OCI-M1 (cell line): ENCODE measurements at places on chromosomes 12 and 14.

GRCh38 chr14:69252851-69253250, 7.1 kb upstream of the GALNT16 start:
- no peak for DNase-seq

DNA sequence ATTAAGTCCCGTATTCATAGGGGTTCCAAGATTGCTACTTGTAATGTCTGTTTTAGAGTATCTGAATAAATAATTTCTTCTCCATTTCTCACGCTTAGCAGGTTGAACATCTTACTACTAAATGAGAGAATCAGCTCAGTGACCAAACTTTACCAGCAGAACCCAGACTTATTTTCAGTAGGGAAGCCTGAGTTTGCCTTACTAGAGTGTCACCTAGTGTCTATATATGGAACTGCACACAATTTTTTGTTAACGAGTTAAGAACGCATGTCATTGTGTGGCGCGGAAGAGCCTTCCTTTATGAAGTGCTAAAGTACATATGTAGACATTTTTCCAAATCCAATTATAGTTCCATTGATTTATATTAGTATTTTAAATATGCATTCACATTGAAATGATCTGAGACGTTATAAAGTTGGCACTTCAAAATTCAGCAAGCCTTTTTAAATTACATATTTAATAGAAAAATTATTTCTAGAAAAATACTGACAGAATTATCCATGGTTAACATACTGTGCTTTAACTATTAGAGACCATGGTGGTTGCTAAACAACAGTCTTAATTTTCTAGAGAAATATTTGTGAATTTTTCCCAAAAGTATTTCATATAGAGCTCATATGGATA, 88.3 kb downstream of the RPS29 start:
- peak; percentile 77 for DNase-seq

GRCh38 chr14:30445011-30445793, 113.8 kb upstream of the G2E3 start:
- DNase-seq: no peak

DNA sequence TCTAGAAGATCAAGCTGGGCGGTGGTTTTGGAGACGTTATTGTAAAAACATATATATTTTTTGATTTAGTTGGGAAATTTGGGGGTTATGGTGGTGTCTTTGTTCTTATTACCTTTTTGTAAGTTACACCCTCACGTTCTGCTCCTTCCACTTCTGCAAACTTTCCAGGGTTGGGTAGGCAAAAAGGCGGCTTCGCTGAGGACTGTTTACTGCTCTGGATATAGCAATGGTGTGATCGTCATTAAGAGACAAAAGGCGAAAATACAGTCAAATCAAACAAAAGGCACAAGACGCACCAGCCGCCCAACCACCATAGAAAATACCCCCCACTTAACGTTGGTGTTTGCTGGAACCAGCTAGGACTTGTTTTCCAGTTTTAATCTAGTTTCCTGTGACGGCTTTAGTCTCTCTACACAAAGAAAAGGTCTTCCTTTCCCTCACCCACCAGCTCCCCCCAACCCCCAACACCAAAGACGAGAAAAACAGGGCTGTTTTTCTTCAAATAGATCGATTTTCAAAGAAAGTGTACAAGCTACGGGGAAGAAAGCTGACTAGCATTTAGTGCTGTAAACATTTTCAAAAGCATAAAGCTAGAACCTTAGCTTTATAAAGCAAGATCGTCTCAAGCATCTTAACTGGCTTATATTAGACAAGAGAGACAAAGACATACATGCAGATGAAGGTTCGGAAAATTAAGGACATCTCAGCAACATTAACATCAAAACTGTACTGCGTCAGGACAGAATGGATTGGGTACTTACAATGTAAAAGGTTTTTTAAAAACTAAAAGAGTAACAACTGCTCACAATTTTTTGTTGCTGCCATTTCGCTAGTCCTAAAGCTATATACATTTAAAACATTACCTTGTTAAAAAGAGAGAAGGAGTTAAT, 2.0 kb upstream of the SETD1B start:
- peak; percentile 70 for DNase-seq

DNA sequence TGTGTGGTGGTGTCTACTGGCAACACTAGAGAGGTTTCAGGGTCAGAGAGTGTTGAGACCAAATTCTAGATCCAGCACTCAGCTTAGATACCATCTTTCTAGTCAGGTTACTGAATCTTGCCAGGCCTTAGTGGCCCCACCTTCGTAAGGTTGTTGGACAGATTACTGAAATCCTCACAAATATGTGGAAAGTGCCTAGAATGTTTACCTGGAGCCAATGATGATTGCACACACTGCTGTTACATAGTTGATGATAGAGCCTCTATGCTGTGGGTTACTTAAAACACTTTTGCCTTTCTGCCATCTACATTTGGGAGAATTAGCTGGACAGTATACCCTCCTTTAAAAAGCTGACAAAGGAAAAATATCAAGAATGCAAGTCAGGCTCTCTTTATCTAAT, 33.2 kb downstream of the SRGAP1 start:
- DNase-seq: no peak

DNA sequence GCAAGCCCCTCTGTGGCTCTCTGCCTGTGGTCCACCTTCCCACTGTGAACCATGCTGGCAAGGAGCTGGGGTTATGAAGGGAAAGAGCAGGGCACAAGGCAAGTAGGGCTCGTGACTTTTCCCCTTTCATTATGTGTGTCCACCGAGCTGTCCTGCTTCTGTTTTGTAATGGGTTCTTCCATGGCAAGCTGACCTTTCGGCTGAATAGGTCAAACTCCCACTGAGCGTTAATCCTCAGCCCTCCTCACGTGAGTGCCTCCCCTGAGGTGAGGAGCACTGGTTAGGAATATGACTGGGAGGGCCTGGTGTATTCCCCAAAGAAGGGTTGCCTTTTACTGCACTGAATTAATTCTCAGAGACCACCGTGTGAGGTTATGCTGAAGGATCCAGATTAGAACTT, 424.3 kb downstream of the NPAS3 start:
- DNase-seq: no peak

DNA sequence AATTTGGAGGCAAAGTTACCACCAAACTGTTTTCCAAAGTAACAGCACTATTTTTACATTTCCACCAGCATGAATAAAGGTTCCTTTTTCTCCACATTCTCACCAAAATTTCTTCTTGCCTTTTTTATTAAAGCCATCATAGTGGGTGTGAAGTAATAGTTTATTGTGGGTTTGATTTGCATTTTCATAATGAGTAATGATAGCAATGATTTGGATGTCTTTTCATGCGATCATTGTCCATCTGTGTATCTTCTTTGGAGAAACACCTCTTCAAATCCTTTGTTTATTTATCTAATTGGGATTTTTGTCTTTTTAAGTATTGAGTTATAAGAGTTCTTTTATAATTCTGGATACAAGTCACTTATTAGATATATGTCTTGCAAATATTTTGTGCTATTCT, 172.7 kb downstream of the CNTN1 start:
- DNase-seq: no peak

GRCh38 chr12:77553976-77554619, 276.6 kb upstream of the NAV3 start:
- no peak for DNase-seq

- no peak for DNase-seq
These were observed 53.9 kb upstream of the NUDT4 start for GRCh38 chr12:93323625-93324329.
